Esophagus muscularis mucosa (tissue), 4 donors: ENCODE measurements at places on chromosomes 6 and 20.

DNA sequence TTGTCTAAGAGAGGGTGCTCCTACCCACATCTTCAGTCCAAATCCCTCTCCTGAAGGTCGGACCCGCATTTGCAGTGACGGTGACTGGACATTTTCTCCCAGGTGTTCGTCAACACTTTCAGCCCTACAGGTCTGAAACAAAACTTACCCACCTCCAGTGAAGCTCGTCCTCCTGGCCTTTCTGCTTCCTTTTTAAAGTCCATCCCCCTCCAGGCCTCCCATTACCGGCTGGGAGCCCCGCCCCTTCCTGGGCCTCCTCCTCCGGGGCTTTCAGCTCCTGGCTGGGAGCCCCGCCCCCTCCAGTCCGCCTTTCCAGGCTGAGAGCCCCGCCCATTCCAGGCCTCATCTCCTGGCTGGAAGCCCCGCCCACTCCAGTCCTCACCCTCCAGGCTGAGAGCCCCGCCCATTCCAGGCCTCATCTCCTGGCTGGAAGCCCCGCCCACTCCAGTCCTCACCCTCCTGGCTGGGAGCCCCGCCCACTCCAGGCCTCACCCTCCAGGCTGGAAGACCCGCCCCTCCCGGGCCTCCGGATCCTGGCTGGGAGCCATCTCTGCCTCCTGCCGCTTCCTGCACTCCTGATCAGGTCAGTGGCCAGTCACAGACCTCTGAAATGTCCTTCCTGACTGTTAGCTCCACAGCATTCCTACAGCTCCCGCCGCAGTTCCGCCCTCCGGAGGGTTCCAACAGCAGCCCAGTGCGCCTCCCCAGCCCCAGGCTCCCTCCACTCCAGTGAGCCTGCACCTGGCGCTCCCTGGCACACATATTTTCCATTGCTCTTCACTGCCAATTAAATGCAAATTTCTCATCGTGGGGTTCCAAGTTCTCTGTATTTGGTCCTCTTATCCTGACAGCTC, 98.5 kb downstream of the LY86 start:
- no peak for DNase-seq

GRCh38 chr20:57411406-57412283, 20.4 kb downstream of the RBM38 start:
- DNase-seq = no peak

DNA sequence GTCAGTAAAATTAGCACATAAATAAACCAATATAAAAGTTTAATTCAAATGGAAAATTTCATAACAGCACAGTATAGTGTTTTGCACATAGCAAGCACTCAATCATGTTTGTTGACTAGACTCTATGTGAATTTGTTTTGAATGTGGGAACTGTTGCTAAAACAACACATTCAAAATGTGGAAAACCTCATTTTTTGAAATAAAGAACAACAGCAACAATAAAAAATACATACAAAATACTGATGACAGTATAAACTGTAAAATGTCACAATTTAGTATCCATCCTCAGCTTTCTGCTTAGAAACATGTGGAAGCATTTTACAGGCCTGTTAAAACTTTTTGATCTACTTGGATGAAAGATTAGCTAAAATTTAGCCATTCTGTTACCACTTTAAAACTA, 47.4 kb downstream of the HDAC2 start:
- no peak for DNase-seq

- DNase-seq = no peak
Observed at GRCh38 chr6:118316796-118317384, 231.2 kb upstream of the PLN start.

DNA sequence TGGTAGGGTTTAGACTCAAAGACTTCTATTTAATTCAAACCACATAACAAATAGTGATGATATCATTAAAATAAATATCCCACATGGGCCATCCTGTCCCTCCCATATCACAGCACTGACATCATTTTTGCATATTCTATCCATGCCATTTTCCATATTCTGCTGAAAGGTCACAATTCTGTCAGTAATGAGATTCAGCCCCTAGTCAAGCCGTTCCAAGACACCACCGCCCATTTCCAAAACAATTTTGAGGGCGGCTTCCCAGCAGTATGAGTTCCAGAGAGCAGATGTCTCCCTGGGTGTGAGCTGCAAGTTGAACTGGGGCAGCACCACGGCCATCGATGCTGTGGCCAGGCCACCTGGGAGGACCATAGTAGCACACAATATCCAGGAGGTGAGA, 65.1 kb upstream of the PLEKHG1 start:
- DNase-seq = no peak

DNA sequence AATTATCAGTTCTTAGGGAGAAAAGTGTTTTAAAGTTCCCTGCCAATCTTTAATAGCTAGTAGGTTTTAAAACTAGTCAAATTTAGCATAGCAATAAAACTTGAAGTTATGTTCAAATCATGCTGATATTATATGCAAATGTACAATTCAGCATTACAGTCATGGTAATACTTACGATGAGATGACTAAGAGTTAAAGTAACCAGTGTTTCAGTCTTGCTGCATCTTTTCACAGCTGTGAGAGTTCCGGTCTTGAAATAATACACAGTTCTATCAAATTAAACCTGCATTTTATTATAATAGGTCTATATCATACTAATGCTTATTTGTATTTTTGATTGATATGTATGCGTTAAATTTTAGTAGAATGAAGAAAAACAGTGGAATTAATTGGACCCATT, 26.1 kb downstream of the POPDC3 start:
- no peak for DNase-seq

GRCh38 chr20:21554376-21554890, 40.6 kb upstream of the NKX2-2 start:
- no peak for DNase-seq

- DNase-seq = no peak
Observed at GRCh38 chr6:147936703-147937470, 405.8 kb upstream of the SASH1 start.

DNA sequence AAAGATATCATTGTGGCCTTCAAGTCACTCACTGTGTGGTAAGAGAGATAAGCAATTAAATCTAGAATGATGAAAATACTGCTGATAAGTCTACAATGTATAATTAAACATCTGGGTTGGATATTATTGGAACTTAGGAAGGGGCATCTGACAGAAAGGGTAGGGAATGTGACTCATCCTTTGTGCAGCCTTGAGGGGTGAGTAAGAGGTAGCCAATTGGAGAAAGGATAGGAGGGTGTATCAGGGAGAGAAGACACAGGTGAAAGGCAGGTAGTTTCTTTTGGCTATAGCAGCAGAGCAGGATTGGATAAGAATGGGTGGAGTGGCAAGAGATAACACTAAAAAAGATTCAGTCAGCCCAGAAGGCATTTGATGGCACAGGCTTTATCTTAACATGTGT, 182.0 kb downstream of the COL21A1 start:
- DNase-seq = no peak
